Endothelial cell (in vitro differentiated cells): ENCODE measurements at places on chromosomes 4 and X.

DNA sequence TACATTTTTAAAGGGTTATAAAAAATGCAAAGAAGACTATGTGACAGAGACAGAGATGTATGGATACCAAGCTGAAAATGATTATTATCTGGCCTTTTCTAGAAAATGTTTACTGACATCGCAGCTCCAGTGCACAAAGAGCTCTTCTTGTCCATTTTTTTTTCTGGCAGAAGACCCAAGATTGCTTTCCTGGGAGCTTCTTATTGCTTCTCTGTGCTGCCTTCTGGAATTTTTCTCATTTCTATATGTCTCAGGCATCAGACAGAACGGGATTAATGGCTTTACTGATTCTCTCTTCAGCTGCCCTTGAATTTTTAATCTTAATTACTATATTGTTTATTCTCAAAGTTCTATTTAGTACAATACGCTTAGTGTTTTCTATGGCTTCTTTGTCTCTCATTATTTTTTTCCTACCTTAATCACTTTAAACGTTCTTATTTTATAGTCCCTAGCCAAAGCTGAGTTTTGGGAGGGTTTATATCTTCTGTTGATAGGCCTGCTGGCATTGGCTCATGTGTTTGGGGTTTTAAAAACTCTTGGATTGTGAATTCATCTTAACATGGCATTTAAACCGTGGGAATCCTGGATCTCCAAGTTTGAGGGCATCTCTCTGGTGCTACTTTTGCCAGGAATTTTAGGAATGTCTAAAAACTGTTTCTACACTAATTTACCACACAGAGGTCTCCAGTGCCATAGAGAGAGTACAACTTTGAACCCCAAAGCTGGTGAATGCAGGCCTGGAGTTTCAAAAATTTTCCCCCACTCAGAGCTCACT lies 138.9 kb upstream of the LNX1 start:
- DNase-seq: no peak

DNA sequence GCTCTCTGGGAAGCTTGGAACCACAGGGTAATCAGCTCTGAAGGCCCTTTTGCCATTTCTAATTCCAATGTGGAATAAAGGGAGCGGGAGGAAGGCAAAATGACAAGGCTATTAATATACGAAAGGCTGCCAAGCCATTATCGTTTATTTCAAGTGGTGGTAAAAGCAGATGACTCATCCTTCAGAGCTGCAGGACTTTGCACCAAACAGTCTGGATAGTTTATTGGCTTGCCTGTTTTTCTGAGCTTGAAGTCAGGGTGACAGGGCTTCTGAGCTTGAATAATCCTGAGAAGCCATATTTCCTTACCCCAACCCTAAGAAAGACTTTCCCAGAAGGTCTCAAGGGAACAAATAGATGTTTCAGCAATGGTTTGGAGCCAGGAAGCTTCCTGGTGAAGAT lies 7.7 kb upstream of the GABRE start:
- DNase-seq: no peak

DNA sequence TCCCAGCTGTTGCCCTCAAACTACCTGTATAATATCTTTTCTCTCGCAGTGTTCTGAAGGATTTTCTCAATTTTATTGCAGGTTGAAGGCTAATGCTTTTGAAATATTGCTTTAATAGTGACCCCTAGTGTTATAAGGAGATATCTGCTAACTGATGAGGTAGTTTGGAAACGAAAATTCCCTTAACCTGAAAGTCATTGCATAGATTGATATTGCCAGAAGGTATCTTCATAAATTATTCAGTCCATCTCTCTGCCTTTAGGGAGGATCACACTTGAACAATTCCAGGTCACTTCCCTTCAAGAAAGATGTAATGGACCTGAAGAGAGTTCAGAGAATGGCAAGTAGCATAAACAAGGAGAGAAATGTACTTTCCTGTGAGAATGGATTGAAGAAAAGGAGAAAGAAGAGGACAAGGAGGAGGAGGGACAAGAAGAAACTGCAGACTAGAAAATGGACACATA lies 44.1 kb downstream of the TIGD4 start:
- no peak for DNase-seq

- no peak for DNase-seq
Observed at GRCh38 chr4:84750260-84750959, 167.5 kb downstream of the CDS1 start.
